DMS 273 treated with DMSO at 0.1 percent for 48 hours (cell line): ENCODE measurements at places on chromosomes 1 and 21.

DNA sequence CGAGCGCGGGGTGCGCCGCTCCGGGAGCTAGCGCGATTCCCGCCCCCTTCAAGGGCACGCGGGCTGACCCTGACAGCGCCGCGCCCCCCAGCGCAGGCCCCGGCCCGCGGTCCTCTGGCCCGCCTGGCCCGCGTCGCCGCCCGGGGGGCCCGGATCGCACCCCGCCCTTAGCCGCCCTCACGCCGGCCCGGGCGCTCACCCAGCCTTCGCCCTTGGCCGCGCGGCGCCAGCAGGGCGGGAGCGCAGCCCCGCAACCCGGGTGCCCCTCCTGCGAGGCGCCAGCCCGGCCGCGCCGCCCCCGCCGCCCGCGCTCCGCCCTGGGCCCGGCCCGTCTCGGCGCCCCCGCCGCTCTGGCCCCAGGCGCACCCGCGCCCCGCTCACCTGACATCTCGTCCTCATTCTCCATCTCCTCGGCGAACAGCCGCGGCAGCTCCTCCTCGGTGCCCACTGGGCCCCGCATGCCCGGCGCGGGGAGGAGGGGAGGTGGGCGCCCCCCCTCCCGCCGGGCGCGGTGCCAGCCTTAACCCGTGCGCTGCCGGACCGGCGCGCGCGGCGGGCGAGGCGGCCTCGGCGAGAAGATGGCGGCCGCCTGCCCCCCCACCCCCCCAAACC lies 451 bp downstream of the CHD5 start:
- no peak for DNase-seq

- no peak for DNase-seq
Measured at GRCh38 chr1:198019126-198019525, 102.0 kb downstream of the LHX9 start.

GRCh38 chr1:1559066-1559465 lies 15.6 kb downstream of the SSU72 start:
- DNase-seq: no peak

GRCh38 chr1:216750031-216750627 lies 26.9 kb upstream of the ESRRG start:
- DNase-seq: peak; percentile 15

GRCh38 chr1:231387770-231388669 lies 34.1 kb downstream of the EGLN1 start:
- DNase-seq: no peak

- no peak for DNase-seq
Measured at GRCh38 chr1:59212706-59213105, 84.2 kb upstream of the FGGY start.

DNA sequence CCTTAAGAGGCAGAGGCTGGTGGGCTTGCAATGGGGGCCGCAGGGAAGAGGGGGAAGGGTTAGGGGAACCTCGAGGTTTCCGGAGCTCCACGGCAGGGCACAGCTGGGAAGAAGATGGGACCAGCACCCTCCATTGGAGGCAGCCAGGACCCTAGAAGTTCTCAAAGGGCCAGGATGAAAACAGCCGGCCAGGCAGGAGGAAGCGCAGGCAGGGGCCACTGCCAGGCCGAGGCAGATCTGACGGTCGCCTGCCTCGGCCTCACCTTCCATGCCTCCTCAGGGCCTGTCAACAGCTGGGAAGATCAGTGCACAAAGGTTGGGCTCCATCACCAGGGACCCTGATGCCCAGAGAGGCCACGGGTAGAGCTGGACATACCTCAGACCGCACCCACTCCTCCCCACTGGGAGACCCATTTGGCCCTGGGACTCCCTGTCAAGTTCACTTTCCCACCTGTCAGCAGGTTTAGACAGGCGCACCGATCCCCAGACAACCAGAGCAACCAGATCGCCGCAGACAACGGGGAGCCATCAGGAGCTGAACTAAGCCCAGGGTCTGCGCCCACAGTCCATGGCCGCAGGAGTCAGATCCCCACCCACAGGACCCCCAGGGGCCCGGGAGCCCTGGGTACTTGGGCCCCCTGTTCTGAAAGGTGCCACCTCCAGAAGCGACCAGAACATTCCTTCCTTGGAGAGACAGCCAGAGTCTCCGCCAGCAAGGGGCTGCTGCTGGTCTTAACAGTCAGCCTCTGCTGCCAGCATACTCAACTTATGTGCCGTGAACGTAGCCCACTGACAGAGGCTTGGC lies 2.2 kb downstream of the SLC19A1 start:
- DNase-seq: no peak

DNA sequence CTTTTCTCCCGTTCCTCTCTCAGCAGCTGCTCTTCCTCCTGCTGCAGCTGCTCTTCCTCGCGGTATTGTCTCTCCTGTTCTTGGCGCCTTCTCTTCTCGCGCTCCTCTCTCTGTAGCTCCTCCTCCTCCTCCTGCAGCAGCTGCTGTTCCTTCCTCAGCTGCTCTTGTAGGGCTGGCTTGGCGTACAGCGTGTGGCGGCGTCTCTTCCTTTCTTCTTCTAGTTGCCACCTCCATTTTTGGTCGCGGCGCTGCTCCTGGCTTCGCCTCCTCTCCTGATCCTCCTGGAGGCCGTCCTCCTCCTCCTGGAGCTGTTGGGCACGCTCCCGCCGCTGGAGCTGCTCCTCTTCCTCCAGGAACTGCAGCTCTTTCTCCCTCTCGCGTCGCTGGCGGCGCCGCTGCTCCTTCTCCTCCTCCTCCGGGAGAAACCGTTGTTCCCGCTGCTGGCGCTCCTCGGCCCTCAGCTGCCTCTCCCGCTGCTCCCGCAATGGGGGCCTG lies 4.8 kb downstream of the TCHH start:
- no peak for DNase-seq

- DNase-seq: no peak
Measured at GRCh38 chr1:112356765-112357164, 39.2 kb upstream of the CTTNBP2NL start.

- DNase-seq: no peak
Measured at GRCh38 chr1:221439747-221440501, 302.0 kb downstream of the DUSP10 start.

DNA sequence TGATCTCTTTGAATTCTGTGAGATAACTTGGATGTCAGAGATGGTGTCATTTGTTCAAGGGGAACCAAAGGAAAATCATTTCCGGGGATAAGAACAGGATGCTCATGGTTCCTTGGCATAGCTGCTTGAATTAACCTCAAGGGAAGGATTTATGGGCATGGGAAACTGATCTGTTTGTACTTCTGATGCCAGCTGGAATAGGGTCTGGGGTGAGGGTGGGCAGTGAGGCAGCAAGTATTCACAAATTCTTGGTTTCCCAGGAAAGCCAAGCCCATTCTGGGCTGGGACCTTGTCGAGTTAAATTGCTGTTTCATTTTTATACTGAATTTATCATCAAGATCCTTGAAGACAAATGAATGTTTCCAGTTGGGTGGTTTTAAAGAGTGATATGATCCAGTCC lies 14.1 kb downstream of the INTS3 start:
- no peak for DNase-seq

GRCh38 chr21:42669041-42669440 lies 15.6 kb downstream of the PDE9A start:
- no peak for DNase-seq

GRCh38 chr1:107952989-107953388 lies 12.0 kb downstream of the VAV3 start:
- no peak for DNase-seq

- no peak for DNase-seq
Measured at GRCh38 chr1:39434797-39435395, 56.5 kb upstream of the BMP8A start.

GRCh38 chr1:118992868-118993699 lies 4.9 kb upstream of the TBX15 start:
- no peak for DNase-seq

DNA sequence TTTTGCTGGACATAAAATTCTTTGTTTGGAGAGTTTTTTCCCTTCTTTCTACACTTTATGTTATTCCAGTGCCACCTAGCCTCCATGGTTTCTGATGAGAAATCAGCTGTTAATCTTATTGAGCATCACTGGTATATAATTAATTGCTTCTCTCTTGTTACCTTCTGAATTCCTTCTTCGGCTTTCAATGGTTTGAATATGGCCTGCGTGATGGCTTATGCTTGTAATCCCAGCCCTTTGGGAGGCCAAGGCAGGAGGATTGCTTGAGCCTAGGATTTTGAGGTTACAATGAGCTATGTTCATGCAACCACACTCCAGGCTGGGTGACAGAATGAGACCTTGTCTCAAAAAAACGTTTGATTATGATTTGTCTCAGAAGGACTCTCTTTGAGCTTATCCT lies 13.0 kb upstream of the CNIH4 start:
- no peak for DNase-seq

- no peak for DNase-seq
Measured at GRCh38 chr1:211386921-211387320, 60.3 kb downstream of the TRAF5 start.

DNA sequence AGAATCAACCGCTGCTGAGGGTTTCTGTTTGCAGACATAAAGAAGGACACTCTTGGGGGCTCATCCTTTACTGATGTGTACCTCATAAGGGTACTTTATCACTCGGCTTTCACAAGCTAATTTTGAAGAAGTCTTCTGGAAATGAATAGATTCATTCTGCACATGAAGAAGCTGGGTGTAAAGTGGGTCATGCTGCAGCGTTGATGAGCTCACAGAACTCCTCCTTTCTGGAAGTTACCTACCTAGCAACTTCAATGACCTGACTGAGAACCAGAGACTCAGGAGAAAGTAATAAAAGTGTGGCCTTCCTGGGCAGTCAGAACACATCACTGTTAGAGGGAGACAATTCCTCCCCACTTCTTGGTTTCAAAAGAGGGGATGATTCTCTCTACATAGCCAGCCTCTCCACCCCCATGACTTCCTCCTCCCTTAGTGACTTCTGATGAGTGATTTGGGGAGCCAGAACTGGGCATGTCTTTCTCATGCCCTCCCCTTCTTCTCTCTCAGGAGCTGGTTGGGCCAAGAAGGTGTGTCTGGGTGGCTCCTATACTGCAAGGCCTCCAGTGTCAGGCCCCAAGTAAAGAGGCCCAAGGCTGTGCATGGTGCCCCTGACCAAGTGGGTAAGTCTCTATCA lies 27.0 kb downstream of the PCNX2 start:
- no peak for DNase-seq

DNA sequence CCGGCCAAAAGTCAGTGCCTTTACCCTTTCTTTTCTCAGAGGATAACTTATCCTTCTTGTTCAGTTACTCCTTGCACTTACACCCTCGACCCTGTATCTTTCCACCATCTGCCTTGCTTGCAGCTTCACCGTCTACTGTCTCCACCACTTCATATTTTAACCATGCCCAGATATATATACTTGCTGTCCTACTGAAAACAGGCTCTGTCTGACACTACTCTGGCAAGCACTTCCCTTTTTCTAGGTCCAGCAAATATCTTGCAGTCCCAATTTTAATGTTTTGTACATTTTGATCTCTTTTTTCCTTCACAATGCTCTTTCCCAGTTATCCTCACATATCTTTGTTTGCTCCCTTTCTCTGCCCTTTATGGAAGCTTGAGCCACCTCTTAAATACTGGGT lies 308.6 kb downstream of the TPR start:
- DNase-seq: no peak

DNA sequence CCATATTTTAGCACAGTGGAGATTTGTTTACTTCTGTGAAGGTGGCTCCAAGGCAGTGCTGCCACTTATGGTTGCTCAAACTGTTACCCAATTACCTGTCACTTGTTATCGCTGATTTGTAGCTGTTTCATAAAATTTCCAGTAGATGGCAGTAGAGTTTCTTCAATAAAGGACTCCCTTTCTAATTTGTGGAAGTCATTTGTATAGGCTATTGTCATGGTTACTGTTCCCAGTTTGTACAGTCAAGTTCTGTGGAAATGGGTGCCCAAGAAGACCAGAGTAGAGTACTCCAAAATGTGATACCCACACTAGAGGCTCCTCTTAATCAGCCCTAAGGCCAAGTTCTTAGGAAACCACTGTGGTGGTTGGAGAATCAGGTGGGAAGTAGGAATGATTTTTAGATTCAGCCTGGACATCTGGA lies 186.1 kb downstream of the CLEC20A start:
- peak; percentile 39 for DNase-seq

DNA sequence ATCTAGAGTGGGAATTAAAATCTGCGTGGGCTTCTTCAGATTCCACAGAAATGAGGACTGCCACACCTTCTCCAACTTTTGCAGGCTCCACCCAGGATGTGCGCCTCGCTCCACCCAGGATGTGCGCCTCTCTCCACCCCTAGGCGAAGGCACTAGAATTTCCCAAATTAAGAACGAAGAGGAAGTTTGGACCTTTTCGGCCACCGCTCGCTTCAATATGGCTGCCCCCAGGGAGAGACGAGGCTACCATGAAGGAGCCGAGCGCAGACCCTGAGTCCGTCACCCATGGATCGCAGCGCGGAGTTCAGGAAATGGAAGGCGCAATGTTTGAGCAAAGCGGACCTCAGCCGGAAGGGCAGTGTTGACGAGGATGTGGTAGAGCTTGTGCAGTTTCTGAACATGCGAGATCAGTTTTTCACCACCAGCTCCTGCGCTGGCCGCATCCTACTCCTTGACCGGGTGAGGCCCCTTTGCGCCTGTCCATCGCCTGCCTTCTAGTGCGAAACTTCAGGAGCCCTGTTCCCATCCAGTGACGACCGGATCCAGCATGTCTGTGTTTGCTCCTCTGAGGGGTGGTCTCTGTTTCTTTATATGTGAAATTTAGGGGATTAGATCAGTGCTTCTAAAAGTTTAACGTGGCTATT lies at the start of the genes CRYZ and TYW3:
CRYZ (minus strand) TSS at position 91 of the 644 bp plus-strand sequence. CDS start 8,229 bp downstream, outside the sequence.
TYW3 (plus strand) TSS at position 193 of the 644 bp plus-strand sequence; CDS start at position 286, 93 bp downstream.
- DNase-seq: peak; percentile 84

- no peak for DNase-seq
Measured at GRCh38 chr21:15775981-15776380, 46.2 kb downstream of the USP25 start.

DNA sequence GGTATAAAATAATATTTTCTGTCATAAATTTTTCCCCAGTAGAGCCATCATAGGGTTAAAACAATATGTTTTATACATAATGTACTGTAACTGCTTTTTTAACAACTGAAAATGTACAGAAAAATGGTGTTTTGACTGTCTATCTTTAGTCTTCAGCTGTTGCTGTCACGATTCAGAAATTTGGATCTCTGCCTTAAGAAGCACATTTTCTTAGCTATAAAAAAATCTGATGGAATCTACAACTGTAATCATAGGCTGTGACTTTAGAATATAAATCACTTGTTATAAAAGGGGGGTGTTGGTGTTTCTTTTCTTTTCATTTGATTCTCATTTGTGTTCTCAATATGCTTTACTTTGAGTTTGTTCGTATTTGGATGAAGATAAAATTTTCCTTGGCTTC lies 187.5 kb downstream of the PDE4B start:
- DNase-seq: no peak

- DNase-seq: no peak
Measured at GRCh38 chr1:194013561-194013960, 827.1 kb upstream of the B3GALT2 start.

DNA sequence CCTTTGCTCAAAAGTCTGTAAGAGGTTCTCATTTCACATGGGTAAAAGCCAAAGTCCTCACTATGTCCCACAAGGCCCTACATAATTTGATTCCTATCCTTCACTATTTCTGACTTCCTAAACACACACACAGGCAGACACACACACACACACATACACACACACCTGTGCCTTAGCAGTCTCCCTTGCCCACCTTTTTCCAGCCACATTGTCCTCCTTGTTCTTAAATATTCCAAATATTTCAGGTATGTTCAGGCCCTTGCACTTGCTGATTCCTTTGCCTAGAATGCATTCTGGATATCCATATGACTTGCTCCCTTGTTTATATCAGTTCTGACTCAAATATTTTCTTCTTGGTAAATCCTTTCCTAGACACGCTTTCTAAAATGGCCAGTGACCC lies 54.6 kb downstream of the NTNG1 start:
- DNase-seq: no peak
